ENCODE measurements at places on chromosomes 12 and 14.

DNA sequence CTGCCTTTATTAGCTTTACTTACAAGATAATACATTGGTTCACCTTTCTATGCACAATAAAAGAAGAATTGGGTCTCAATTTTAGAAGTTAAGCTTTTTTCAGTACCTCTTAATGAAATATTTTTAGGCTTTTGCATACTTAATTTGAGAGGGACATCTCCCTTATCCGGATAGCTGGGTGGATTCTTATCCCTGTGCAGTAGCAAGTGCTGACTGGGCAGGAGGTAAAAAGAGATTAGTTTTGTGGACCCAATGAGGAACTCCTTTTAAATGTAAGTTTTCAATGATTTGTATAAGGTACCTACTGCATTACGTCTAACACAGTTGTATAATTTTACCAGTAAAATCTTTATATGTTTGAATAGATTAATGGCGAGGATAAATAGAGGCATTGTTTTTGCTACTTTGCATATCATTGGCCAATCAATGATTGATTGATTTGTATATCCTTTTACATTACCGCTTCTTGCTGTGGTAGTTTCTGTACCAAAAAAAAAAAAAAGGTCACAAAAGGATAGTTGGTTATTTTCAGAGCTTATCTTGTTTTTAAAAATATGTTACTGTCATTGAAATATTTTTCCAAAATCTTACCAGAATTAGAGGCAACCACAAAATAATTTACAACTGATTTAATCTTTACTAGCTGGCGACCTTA is 2.2 kb downstream of the CPSF6 start:
- DNase-seq, result no peak

GRCh38 chr12:131372171-131372475 is 338.8 kb upstream of the SFSWAP start:
- DNase-seq, result no peak

- no peak for DNase-seq
Observed at GRCh38 chr14:104557086-104557485, 22.5 kb upstream of the C14orf180 start.

DNA sequence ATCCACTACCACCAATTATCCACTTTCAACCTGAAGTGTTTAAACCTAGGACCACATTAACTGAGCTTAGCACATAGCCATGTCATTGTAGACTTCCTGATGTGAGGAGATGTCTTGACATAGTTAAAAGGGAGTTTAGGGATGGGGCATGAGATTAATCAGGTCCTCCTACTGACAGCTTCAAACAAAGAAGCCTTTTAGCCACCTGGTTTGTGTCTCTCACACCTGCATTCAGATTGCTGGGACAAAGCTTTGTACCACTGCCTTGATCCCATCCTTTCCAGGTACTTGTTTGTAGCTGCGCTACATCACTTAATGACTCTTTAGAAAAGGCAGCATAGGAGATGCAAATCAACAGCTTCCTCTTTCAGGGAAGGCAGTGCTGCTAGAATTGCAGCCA is 340.7 kb upstream of the DDHD1 start:
- no peak for DNase-seq

DNA sequence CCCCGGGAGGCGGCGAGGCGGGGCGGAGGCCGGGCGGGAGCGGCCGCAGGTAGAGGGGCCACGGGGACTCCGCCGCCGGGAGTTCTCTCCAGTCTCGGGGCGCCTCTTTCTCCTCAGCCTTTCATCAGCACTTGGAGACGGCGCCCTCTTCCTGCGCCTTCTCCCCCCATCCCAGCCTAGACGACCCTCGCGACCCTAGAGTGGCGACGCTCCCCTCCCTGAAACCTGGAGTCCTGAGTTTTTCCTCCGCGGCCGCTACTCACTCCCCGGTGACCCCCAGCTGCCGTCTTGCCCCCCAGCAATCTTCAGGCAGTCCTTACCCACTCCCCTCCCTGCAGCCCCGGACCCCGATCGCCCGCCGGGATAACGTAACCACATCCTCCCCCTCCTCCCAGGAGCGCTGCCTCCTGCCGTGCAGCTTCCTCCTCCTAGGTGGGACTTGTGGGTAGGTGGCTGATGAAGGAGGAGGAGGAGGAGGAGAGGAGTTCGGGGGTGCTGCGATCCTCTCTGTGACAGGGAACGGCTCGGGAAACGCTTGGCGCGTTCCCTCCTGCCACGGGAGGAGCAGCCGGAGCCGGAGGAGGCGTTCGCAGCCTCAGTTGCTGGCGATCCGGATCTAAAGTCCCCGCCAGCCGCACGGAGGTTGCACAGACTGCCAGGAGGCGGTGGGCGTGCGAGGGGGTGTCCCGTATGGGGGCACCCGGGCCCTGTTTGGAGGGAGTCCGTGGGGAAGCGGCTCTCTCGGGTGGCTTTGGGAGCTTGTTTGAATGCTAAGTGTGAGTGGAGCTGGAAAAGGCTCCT is 891 bp downstream of the PLEKHA5 start:
- DNase-seq, result no peak

DNA sequence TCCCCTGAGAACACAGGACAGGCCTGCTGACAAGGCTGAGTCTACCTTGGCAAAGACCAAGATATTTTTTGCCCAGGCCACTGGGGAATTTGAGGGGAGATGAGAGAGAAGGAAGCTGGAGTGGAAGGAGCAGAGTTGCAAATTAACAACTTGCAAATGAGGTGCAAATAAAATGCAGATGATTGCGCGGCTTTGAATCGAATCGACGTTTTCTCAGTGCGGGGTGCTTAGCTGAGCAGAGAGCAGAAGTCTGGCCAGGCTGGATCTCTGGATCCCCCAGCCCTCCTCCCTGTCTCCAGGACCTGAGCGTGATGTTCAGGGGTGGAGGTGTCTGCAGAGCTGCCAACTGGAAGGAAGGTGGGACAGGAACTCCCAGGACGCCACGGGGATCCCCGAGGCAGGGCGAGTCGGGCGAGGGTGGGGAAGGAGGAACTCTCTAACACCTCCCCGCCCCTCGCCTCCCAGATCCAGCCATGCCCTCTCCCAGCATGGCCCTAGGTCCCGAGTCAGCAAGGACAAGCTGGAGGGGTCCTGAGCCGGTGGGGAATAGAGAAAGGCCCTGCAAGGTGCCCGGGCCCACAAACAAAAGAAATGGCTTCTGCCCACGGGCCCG is 527 bp upstream of the CARMIL3 start:
- DNase-seq, result no peak

DNA sequence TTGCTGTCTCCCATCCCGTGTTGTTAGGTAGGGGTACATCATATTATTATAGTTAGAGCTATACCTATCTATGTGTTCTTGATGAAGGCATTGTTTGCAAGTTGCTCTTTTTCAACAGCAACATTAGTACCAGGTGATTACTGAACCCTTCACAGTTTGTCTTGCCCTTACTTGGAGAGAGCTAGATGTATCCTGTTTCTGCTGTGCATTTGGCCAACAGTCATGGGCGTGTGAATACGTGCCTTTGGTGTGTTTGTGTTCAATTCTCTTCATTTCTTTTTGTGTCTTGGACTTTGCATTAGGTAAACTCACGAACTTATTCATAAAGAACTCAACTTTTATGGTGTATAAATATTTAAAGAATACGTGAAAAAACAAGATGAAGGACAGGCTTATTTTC is 14.3 kb downstream of the ARF6 start:
- DNase-seq, result no peak

All from T-helper 1 cell (primary cell).